ENCODE measurements at places on chromosomes 16 and 17.

DNA sequence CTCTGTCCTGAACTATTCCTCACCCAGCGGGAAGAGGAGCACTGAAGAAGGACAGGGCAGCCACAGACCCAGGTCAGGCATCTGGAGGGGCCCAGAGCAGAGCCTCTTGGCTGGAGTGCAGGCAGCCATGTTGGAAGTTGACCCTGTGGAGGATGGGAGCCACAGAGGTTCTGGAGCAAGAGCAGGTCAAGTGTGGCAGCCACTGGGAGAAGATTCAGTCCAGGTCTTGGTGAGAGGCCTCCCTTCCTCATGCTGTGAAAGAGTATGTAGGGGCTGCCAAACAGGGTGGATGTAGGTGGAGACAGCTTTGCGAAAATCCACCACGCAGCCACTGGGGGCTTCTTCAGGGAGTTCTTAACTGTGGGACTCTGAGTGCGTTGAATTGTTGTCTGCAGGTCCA is 590 bp upstream of the CD79B start:
- no peak for DNase-seq

DNA sequence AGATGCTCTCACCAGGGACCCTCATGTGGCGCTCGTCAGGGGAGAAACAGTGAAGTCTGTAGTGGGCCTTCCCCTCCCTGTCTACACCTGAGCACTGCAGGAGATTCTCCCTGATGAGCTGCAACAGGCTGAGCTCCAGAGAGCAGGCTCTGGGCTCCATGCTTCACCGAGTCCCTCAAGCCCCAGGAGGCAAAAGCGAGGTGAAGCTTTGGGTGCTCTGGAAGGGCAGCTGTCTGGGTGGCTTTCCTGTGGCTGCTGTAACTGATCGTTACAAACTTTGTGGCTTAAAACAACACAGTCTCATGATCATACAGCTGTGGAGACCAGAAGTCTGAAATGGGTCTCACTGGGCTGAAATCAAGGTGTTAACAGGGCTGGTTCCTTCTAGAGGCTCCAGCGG is 12.1 kb upstream of the CD300LD start:
- DNase-seq = no peak

DNA sequence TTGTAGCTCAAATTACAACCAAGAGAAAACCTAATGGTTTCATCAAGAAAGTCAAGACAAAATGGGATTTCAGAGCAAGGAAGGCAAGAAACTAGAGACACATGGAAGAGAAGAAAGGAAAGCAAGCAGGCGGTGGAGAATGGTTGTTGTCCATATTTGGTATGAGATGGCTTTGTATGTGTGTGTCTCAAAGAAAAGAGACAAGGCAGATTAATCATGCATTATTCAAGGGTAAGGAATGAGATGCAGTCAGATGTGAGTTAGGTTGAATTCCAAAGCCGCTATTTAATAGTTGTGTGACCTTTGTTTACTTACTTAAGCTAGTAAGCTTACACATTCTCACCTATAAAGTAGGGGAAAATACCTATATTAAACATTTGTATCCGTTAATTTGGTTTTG is 1029.6 kb downstream of the CDH11 start:
- no peak for DNase-seq

- no peak for DNase-seq
These were observed 17.5 kb upstream of the SPNS2 start for GRCh38 chr17:4480929-4481898.

GRCh38 chr17:19718613-19719354 is 2.4 kb upstream of the SLC47A2 start:
- no peak for DNase-seq

DNA sequence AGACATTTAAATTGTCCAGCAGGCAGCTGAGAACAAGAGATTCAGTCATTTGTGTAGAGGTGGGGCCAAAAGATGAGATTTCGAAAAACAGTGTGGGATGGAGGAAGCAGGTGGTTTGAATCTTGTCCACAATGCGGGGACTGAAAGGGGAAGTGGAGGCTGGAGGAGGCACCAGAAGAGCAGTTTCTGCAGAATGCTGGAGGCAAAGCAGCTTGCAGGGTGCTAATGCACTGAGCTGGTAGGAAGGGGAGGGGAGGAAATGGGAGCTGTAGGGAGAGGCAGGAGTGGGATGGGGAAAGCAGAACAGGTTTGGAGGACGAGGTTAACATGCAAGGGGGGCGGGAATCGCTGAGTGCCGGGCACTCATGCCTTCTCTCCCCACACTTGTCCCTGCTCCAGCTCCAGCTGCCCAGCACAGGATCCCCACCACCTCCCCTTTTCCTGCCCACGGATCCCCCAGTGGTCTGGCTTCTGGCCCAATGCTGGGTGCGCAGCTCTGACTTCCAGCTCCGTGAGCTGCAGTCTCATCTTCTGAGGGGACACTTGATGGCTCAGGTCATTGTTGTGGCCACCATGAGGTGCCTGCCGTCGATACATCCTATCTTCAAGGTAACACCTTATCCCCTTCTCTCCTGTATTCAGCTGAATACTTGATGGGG is 9.4 kb downstream of the C17orf100 start:
- peak; percentile 64 for DNase-seq

- no peak for DNase-seq
These were observed 68.0 kb upstream of the GAS7 start for GRCh38 chr17:10266296-10266876.
